GM04504 (cell line): ENCODE measurements at places on chromosomes 2 and 18.
A peak's percentile ranks its signal among the peaks of the same experiment; 100 is the strongest.

- DNase-seq = no peak
Observed at GRCh38 chr2:72278046-72278445, 130.4 kb upstream of the CYP26B1 start.

DNA sequence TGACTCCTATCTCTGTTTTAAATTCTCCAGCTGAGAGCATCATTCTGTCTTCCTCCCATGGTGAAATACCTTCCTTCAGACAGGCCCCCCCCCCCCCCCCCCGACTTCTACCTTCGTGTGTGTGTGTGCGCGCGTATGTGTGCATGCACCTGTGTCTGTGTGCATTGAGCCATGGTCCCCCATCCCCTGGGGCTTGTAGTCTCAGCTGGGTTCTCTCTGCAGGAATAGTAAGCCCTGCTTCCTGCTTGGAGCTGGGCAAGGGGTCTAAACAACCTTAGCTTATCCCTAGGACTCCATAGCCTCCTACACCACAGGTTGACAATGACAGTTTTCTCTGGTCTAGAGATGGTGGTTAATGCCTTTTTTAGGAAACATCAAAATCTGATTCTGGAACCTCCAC is 427.5 kb upstream of the KLHL29 start:
- no peak for DNase-seq

DNA sequence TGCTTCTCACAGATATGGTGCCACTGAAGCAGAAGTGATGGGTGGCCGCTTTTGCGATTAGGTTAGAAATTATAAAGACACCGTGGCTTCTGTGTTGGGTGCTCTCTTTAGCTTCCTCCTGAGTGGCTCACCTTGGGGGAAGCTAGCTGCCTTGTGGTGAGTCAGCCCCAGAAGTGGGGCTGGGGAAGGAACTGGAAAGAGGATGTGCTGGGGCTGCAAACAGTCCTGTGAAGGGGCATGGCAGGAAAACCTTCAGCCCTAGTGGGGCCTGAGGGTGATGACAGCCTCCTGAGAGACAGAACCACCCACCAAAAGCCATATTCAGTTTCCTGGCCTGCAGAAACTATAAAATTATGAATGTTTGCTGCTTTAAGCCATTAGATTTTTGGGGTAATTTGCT is 8.9 kb upstream of the ASB18 start:
- no peak for DNase-seq

- no peak for DNase-seq
Observed at GRCh38 chr2:60608679-60609078, 55.2 kb upstream of the BCL11A start.

DNA sequence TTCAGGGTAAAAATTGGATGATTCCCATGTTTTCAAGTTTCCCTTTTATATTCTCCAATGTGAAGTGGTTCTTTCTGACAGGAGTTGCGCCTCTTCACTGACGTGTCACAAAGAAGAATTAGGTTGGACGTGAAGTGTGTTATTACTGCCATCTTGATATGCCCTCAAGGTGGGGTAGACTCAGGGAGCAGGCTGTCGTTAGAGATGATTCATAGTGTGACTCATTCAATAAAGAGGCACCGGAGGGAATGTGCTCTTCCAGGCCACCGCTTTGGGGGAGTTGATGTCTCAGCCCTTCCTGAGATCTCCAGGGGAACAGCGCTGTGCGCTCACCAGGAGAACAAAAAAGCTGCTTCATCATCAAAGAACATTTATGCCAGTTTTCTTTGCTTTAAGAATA is 3.6 kb upstream of the DGKD start:
- DNase-seq = peak; percentile 77

- no peak for DNase-seq
Observed at GRCh38 chr2:27866237-27866636, 23.9 kb downstream of the RBKS start.

GRCh38 chr2:208142240-208142924 is 3.6 kb downstream of the CRYGB start:
- DNase-seq = peak; percentile 3

DNA sequence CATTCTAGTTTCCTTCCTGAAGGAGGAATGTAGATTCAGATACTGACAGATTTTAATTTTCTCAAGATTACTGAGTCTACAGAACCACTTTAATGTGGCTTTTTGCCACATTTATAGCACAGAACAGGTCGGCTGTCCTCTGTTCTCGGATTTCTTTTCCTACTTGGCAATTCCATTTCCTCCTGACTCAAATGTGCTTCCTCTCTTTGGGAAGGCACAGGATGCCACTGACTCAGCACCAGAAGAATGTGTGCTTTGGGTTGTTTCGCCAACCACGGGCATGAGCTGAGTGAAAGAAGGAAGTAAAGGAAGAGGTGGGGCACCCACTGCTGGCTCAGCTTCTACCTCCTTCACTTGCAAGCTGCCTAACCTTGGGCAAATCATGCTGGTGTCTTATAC is 970.6 kb upstream of the ACVR2A start:
- DNase-seq = no peak

DNA sequence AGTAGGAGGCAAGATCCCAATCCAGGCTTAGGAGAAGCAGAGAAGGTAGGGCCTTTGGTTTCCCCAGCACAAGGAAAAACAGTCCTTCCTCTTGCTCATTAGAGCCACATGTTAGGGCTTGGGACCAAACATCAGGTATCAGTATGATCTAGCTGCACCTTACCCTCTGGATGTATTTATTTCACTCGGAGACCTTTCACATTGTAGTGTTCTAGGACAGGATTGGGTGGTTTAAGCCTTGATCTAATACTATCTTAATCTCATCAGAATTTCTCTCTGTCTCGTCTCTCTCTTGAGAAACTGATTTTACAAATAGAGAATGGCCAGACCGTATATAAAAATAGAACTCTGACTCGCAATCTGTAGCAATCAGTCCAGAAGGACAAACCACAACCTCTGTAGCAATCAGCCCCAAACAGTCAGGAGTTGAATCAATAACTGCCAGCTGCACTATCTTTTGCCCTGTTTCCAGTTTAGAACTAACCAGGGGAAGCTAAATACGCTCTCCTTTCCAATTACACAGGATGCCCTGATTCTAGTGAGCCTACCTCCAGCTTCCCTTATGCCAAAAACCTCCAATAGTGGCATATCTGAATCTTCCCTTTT is 207.1 kb downstream of the TDRD15 start:
- DNase-seq = no peak

DNA sequence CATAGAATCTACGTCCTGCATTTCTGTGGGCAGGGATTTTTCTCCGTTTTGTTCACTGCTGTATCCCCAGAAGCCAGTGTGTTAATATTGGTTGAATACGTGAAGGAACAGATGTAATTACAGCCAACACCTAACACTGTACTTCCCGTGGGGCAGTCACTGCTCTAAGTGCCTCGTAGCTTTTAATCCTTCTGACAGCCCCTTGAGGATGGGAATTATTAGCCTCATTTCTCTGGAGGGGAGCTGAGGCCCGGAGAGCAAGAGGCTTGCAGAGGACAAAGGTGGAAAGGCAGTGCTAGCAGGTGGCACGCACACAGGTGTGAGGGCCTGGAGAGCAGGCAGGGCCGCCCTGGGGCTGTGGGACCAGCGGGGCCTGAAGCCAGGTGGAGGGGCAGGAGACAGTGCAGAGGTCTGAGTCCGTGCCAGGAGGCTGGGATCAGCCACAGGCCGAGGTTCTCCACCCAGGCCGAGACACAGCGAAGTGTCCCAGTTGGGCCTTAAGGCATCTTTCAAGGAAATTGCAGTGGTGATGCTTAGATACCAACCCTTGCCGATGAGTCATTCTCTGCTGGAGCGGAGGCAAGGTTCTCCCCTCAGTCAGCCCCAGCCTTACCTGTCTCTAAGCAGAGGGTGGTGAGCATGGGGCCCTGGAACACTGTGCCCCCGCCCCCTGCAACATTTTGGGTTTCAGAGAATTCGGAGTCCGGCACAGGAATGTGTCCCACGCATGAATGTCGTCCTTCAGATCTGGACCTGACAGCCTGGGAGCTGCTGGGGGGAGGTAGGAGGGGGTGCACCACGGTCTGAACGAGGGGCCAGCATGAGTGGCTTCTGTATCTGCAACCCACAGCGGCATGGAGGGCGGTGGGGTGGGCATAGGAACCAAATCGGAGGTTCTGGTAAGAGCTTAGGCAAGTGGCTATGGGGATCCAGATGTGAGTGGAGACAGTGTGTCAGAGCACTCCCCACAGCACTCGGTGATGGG is 122.6 kb downstream of the GBX2 start:
- no peak for DNase-seq

GRCh38 chr2:182980115-182980514 is 58.1 kb downstream of the NCKAP1 start:
- DNase-seq = peak; percentile 1

GRCh38 chr18:2070631-2071030 is 500.7 kb downstream of the METTL4 start:
- DNase-seq = no peak

DNA sequence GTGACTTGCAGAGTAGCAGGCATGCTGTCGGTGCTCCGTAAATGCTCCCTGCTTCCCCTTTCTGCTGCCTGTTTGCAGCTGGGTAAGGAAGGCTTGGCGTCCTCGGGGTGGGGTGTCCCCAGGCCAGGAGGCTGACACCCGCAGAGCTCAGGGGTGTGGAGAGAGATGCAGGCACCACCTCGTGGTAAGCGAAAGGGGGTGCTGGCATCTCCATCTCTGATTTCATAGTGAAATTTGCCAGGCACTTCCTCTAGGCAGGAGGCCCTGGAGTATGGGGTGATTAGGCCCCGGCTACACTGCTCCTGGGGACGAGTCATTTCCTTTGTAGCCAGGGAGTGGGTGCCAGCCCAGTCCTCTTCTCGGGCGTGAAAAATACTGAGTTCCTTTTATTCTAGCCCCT is 160.4 kb downstream of the KLHL29 start:
- no peak for DNase-seq

DNA sequence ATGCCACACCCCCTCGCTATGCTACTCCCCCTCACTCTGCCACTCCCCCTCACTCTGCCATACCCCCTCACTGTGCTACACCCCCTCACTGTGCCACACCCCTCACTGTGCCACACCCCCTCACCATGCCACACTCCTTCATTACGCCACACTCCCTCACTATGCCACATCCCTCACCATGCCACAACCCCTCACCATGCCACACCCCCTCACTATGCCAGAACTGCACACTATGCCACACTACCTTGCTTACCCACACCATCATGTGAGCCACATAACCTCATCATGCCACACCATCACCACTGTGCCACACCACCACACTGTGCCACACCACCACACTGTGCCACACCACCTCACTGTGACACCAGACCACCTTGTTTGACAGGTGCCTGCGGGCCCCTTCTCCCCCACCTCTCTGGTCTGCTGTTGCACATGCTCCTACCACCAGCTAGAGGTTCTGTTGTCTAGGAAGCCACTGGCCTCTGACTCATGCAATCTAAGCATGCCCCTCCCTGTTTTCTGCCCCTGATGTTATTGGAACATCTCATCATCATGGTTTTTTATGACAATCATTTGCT is 22.0 kb downstream of the MARCHF4 start:
- no peak for DNase-seq

- no peak for DNase-seq
Observed at GRCh38 chr2:177550264-177551200, 158.0 kb downstream of the AGPS start.

DNA sequence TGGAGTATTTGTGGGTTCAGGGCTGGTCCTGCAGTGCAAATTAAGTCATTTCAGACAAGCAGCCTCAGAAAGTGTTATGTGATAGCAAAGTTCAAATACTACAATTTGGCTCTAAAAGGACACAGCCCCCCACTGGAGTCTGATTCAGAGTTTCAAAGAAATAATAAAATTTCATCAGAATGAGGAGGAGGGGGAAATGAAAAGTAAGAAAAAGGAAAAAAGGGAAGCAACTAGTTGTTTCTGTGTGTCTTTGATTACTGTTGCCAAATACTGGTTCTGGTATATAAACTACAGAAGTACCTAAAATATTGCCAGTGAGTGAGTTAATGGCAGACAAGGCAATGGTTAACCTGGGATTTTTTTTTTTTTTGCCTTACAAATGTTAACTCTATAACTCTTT is 773.9 kb downstream of the BCL11A start:
- DNase-seq = no peak

DNA sequence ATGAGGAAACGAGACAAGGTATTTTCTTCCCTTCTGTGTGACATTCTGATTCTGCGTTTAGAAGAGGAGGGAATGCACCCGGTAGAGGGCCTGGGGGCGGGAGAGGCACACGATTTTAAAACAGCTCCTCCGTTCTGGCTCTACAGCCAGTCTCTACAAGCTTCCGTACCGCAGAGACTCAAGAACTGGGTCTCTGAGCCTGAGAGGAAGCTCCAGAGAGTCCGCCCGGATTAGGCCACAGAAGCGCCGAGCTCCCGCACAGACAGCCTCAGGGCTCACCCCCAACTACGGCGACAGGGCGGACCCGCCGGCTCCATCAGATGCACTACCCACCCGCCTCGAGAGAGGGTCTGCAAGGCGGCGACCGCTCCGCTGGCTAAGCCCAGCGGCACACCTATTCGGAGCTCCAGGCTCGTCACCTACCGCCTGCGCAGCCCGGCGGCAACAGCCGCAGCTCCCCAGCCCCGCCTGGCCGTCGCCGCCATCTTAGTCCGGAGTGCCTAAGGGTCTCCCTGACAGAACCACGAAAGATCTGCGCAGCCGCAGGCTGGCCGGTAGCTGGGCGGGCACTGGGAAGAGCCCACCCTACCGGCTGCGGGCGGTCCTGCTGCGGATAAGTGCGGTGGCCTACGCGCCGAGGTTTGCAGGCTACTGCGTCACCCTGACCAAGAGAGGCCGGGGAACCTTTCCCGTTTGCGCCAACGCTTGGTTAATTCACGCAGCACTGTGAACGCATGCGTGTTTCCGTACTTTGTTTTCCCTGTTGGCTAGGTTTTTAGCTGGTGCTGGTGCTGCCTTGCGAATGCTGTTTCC is at the start of gene NFU1:
Gene NFU1 (minus strand): TSS at position 498 of the 813 bp plus-strand sequence. CDS start 13 bp downstream, at position 485.
- peak; percentile 90 for DNase-seq

DNA sequence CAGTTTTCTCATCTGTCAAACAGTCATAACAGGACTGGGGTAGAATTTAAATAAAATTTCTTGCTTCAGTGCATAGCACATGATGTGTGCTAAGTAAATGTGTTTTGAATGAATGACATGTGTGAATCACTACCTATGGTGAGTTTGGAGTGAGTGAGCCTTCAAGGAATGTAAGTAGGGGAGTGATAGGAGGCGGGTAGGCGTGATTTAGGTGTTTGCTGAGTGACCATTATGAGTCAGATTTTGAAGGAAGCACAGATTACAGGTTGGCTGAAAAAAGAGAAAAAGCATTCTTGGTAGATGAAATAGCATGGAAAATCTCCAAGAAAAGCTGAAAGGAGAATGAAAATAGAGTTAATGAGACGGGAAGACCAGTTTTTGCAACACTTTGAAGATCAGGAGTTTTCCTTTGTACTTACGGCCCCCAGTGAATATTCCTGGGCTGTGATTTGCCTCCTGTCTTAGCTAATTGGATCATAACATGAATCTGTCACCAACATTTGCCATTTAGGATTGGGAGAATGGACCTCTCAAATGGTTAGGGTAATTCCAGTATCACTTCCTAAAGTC is 136.9 kb upstream of the GATA6 start:
- DNase-seq = peak; percentile 51

- no peak for DNase-seq
Observed at GRCh38 chr2:43010438-43011157, 215.8 kb downstream of the ZFP36L2 start.

DNA sequence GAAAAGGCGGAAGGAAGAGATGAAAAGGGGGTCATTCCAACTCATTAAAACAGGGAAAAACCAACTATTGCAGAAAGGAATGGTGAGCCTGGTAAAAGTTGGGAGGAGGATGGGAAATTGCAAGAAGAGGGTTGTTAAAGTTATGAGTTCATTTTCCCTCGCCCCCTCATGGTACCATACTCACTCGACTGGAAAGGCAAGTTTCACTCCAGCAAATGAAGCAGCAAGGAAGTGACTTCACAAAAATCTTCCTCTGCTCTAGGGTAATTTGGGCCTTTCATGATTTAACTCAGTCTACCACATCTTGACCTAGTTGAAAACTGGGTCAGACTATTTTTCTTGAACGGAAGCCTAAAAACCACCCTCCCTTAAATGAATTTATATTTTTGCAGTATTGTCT is 22.8 kb upstream of the DAW1 start:
- no peak for DNase-seq
